ENCODE measurements at places on chromosomes 5 and 9.

DNA sequence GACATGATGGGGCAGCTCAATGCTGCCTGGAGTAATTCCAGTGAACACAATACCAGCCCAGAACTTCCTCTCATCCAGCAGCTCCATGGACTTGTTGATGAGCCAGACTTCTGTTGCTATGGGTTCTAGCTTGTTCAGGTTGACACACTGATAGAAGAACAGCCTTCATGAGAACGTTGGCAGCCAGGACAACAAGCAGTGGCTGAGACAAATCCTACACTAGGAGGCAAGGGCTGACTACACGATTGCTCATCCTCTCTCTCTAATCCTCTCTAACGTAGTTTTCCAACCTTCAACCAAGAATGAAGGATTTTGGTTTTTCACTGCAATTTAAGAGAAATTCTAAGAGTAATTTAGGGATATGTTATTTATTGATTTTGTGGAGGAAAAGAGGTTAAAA is 67.8 kb downstream of the NIPSNAP3B start:
- DNase-seq: no peak

DNA sequence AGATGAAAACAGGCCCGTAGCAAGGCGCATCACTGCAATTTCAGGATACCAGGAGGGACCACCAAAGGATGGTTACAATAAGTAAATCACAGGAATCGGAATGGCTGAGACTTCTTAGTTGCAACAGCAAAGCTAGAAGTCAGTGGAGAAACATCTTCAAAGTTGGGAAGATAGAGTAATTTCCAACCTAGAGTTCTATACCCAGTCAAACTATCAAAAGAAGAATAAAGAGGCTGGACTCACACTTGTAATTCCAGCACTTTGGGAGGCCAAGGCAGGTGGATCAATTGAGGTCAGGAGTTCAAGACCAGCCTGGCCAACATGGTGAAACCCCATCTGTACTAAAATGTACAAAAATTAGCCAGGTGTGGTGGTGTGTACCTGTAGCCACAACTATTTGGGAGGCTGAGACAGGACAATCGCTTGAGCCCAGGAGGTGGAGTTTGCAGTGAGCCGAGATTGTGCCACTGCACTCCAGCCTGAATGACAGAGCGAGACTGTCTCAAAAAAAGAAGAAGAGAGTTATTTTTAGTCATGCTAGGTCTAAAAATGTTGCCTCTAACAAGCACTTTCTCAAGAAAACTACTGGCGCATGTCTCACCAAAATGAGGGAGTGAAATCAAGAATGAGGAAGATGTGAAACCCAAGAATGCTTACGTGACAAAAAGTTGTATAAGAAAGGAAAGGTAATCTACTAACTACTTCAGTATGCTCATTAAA is 267.7 kb downstream of the DENND1A start:
- DNase-seq: no peak

DNA sequence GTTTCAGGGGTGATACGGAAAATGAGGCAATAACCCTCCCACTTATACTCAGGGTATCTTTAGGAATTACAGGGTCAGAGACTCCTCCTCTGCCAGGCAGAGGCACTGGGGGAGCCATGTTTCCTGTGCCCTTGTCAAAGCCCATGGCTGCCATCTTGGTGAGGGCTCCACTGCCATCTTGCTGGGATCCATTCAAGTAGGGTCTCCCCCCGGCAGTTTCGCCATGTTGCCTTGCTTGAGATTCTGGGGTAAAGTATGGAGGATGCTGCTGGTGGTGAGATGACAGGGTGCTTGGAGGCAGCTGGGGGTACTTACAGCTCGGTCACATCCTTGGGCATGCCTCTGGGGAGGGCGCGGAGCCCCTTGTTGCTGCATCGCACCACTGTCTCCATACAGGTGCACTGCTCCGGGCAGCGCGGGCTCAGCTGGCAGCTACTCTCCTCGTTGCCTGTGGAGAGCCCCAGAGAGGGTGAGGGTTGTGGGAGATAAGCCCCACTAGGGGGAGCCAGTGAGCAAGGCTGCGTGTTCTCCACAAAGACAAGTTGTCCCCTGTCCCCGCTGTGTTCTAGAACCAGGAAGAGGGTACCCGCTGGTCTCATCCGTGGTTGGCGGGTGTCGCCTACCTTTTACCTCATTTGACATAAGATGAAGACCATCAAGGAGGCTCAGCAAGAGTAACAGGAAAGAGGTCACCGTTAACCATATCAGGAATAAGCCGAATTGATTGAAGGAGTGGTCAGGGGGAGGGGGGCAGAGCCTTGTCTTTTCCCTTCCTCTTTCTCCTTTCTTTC is 169.0 kb upstream of the PANK3 start:
- DNase-seq: no peak

DNA sequence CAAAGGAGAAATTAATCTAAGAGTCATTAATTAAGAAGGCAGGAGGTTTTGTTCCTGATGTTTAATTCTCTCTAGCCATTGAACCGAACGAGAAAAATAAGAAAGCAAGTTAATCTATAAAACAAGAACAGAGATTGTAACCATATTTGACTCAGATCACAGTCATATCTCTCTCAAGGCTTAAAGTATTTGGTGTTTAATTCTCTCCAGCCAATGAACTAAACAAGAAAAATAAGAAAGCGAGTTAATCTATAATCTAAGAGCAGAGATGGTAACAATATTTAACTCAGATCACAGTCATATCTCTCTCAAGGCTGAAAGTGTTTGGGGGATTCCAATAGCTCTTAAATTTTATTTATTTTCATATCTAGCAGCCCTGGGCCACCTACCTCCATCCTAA is 74.4 kb upstream of the SHISAL2B start:
- no peak for DNase-seq

- no peak for DNase-seq
Observed at GRCh38 chr5:108546939-108547338, 165.0 kb upstream of the FBXL17 start.

DNA sequence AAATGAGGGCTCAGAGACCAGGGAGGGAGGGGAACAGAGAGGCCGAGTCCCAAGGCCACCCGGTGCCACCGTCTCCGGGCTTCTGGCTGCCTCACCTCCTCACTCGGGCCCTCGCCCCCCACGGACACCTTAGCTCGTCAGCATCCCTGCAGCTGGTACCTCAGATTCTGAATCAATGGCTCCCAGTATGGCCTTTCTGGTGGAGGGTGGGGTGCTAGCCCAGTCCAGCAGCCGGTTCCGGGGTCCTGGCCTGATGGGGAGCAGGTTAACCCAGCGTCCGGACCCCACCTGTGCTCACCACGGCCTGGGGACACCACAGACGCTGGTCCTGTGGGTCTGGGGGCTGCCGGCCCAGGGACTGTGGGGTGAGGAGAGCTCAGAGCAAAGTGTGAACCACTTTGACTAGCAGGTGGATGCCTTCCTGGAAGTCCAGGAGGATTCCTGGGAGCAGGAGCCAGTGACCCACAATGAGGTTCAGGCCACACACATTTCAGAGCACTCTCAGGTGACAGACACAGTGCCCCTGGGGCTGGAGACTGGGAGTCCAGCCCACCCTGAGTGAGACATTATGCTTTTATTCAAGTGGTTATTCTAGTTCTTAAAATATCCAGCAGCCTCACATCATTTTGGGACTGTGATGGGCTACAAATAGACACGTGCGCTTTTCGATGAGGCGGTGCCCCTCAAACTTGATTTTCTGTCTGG is 53.3 kb downstream of the AHRR start:
- DNase-seq: no peak

DNA sequence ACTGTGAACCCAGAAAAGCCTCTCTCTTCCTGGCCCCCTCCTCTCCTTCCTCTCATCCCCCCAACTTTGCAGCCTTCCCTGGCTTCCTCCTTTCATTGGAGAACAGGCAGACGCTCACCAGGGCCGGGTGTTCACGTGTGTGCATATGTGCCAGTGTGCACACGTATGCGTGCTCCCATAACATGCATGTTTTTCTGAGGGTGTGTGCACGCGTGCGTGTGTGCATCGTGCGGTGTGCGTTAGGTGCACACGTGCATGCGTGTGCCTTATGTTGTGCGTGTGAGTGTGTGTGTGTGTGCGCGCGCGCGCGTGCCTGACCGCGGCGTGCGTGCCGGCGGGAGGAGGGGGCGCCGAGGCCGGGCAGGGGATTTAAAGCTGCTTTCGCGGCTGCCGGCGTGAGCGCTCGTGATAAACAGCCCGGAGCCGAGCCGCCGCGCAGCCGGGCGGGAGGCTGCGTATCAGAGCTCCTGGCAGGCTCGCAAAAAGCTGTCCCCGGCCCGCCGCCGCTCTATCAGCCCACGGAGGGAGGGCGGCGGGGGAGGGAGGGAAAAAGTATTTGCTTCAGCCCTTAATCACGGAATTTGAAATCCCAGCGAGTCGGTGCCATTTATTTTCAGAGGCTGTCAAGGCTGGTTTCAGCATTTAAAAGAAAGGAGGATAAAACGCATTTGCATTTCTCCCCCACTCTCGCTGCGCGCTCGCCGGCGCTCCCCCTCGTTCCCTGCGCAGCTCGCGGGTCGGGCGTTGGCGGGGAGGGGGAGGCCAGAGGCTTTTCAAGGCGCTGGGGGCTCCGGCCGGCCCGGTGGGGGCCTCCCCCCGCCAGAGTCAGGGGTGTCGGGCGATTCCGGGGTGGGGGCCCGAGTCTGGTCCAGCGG is 183.9 kb downstream of the C9orf50 start:
- DNase-seq: peak; percentile 75

- no peak for DNase-seq
Observed at GRCh38 chr9:103014242-103014641, 19.1 kb downstream of the CYLC2 start.

GRCh38 chr9:14207352-14207995 is 106.5 kb downstream of the NFIB start:
- DNase-seq: no peak

- no peak for DNase-seq
Observed at GRCh38 chr5:140349244-140349643, 2.8 kb upstream of the HBEGF start.

DNA sequence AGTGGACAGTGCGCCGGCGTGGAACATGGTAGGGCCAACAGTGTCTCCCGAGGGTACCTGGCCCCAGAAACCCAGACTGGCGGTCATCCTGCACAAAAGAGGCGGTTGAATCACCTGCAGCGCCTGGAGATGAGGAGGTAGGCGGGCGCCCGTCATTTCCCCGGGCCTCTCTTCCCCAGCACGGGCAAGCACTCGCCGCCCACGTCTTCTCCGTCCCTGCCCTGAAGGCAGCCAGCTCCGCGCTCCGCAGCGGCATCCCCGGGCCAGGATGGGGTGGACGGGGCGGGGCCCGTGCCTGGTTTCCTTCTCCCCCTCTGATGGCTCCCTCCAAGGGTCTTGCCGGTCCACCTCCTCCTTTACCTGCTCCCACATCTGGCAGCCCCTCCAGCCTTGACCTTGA is 27.1 kb upstream of the N4BP3 start:
- DNase-seq: no peak

DNA sequence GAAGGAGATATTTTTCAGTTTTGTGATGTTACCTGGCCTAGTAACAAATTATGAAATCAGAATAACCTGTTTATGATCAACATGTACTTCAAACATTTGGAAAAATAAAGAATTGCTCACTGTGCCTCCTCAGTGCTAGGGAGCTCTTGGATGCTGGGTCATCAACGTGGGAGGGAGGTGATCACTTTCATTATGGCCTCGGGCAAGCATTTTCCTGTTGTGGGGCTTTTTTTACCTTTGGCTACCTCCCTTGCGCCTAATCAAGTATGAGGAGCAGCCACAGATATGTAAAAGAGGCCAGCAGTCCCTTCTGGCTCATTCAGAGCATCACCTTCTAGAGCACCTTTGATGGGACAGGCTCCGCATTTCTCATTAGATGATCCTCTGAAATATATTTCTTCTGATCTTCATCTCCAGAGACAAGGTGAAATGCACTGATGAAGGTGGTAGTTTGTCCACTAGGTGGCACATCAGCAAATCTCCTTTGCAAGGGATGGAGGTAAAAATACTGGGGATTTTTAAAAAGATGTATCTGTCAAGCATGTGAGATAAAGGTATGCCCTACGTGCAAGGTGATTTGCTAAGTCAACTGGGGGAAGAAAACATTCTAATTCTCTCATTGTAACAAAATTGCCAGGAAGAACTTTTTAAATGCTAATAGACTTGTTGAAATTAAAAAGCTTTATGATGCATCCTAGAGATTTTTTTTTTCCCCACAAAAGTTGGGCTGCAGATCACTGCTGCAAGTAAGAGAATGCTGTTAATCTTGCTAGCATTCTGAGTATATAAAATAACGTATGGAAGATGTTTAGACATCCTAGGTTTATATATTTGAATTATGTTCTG is 218.2 kb downstream of the MAST4 start:
- no peak for DNase-seq

- no peak for DNase-seq
Observed at GRCh38 chr5:74393943-74394342, 246.6 kb downstream of the ENC1 start.

DNA sequence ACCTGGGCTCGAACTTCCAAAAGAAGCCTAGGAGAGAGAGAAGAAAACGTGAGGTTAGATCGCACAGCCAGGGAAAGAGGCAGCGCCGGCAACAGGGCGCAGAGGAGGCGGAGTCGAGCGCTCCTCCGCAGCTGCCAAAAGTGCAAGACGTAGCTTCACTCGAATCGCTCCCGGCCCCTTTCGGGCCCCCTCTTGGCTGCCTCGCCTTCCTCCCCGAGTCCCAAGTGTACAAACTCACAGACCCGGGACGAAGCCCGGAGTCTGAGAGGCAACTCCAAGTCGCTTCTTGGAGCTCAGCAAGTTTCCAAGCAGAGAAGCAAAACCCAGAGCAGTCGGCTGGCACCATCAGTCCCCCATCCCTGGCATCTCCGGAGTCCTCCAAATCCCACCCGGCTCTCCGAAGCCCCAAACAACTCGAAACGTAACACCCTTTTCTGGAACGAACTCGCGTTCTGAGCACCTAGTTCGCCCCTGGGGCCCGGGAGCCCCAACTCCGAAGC is 1.2 kb downstream of the MIER3 start:
- DNase-seq: peak; percentile 35

DNA sequence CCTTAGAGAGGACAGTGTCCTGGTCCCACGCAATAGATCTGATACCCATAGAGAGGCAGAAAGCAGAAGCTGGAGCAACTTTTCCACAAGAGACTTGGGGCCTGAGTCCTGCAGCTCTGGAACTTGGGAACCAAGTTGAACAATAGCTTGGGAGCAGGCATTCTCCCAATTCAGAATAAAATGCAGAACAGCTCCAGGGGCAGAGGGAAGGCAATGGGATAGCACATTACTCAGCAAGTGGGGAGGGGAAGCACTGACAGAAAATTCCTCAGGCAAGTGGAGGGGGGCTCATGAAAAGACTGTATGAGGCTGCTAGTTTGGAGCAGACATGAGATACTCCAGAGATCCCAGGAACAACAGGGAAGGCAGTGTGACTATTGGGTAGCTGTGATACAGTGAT is 513.6 kb downstream of the HINT1 start:
- DNase-seq: no peak

- no peak for DNase-seq
Observed at GRCh38 chr5:176682016-176682531, 34.8 kb downstream of the TSPAN17 start.

DNA sequence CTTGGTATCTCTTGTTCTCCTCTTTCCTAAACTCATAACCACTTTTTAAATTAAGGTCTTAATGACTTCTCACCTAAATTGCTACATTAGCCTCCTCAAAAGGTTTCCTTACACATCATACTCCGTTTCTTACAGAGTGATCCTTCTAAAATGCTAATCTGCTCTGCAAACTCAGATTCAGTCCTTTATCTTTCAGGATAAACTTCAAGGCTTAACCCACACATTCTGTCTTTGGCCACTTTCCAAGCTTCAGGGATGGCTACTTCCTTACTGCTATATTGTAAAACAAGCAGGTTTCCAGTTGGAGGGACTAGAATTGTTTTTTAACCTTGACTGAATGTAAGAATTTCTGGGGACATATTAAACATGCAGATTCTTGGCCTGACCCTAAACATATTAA is 105.5 kb upstream of the CHD1 start:
- DNase-seq: no peak

All from dorsolateral prefrontal cortex (tissue), 122 donors.